ENCODE measurements at places on chromosomes 6 and 20.

DNA sequence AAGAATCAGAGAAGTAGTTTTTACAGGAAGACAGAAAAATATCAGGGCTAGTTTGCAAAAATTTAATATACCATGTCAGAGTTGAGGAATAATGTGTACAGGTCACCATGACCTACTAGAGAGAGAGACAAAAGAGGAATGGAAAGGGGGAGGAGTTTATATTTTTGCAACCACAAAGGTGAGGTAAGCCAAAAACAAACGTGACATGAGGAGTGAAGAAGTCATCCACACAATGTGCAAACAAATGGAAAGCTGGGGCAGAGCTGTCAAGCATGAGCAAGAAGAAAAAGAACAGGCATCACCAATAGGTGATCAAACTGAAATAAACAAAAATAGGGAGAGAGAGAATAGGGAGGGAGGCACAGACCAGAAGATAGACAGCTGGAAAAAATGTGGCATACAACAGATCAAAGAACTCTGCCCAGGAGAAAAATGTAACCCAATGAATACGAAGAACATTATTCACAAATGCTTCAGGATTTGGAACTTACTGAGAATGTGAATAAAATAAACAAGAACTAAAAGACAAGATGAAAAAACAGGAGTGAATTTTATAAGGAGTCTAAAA is 15.5 kb downstream of the RARS2 start:
- no peak for DNase-seq

DNA sequence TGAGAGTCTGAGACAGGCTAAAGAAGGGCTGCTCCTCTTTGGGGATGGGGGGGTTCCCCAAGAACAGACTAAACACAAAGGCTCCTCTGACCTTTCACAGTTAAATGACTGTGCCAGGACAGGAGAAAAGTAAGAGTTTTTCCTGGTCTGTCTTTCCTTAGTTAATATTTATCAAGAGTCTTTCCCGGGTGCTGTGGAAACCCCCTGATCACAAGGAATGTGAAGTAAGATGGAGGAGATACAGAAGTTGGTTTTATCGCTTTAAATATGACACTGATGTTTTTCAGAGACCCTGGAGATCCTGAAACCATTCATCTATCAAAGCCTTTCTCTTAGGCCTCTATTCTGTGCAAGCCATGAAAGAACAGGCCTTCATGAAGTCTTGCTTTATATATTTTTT is 105.8 kb downstream of the RNF144B start:
- DNase-seq: no peak

DNA sequence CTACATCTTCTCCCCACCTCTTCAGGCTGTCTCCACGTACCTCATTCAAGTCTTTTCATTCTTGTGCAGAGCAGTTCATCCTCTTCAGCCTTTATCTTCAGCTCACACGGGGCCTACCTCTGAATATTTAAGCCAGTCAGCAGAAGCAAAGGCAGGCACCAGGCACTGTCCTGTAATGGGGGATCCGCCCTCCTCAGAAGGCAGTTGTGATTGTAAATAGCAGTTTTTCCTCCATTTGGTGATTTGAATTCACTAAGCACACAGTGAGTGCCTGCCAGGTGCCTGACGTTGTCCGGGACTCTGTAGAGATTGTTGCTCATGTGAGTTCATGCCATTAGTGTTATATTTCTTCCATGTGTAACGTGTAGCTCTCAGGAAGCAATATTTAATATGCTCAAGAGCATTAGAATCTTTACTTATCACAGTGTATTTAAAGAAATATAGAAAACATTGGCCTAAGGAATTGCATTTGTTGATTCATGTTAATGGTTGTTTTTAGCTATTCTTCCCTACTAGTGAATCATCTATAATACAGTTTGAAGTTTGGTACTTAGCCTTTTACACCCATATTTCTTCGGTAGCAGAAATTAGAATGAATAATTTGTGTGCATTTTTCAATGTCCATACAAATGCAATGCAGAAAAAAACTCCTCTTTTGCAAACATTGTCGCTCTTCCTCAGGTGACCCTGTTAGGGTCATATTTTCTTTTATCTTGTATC is 17.9 kb downstream of the BPHL start:
- no peak for DNase-seq

- no peak for DNase-seq
Observed at GRCh38 chr6:116287689-116288282, 8.1 kb upstream of the TSPYL1 start.

GRCh38 chr6:160005211-160005610 is 36.3 kb downstream of the IGF2R start:
- DNase-seq: no peak

- no peak for DNase-seq
Observed at GRCh38 chr6:169424821-169425240, 171.2 kb upstream of the THBS2 start.

DNA sequence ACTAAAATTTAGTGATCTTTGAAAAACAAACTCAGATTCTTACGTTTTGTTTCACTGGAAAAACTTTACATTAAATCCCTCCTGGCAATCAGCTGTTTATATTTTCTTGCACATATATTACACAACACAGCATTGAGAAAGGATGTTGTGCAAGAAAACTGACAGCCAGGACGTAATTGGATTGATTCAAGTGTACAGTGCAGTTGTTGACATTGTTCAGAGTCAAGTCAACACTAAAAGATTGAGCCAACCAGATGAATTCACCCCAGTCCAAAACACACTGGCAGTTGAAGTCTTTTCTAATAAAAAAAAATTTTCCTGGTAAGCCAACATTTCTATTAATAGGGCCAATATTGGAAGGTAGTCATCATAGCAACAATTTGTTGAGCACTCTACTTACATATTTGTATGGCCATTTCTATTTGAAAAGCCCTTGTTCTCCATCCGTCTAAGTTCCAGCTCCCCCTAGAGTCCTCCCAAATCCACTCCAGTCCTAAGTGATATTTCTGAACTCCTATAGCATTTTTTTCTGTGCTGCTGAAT is 20.9 kb upstream of the VNN1 start:
- DNase-seq: no peak

DNA sequence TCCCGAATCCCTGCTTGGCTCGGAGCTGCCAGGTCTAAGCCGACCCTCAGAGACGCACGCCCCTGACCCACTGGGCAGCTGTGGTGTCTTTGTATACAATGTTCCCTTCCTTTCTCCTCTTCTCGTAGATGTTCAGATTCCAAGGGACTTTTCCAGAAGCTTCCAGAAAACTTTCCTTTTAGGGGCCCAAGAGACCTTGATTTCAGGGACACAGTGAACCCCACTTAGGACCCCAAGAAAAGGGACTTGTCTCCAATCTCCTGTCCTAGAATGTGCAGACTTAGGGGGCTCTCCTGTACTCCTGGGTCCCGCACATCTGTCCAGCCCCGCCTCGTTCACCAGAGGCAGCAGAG is 103.5 kb downstream of the EDN3 start:
- DNase-seq: no peak

DNA sequence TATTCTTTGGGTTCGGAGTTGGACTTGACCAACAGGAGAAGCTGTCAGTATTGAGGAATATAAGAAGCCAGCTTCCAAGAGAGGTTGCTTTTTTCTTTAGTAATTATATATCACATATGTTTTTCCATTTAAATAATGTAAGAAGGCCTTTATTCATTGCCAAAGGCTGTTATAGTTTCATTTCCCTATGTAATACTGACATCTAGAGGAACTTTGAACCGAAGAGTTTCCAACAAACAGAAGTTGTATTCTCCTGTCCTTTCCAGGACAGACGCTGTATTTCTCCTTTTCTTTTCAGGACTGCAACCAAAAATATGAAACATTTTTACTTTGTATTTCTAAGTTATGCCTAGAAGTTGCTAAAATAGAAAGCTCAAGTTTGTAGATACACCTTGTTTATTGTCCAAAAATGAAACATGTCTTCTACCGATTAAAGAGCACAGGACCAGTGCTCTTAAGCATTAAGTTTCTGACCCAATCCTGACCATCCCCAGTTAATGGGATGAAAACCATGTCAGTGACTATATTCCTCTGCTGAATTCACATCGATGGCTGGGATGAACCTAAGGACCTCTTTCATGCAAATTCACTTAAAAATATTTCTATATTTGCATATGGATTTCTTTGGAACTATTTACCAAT is 55.1 kb downstream of the MYLK4 start:
- DNase-seq: no peak
